Right forelimb (tissue), 1 donor: ENCODE measurements at places on chromosomes 3 and 15.

GRCh38 chr3:169657351-169658124 is 6.0 kb downstream of the MECOM start:
- DNase-seq = no peak

DNA sequence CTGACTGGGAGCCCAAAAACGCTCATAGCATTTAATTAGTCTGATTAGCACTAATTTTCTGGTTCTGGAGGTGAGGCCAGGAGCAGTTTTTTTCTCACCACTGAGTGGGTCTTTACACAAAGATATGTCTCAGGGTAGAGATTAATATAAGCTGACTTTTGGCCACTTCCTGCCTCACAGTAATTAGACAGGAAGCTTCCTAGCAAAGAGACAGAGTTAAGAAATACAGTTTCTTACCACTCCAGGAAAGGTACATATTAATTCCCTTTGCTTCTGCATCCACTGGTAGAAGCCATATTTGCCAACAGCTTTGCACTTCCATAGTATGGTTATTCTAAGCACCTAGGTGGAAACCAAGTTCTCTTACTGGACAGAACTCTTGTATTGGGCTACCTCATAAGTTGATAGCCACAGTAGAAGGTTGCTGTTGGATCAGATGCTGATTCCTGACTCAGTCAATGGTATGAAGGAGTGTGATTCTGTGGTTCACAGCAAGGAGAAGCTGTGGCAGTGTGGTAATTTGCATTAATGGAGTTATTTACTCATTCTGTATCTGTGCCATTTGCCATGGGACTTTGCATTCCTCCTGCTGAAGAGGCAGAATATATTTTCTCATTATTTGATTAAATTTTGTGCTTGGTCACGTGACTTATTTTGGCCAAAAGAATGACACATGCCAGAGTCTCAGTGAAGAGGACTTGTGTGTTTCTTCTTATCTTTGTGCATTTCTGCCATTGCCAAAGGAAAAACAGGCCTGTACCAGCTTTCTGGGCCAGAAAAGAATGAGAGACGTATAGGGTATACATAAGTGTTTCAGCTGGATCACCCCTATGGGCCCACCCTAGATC is 17.5 kb upstream of the ZBTB20 start:
- no peak for DNase-seq

DNA sequence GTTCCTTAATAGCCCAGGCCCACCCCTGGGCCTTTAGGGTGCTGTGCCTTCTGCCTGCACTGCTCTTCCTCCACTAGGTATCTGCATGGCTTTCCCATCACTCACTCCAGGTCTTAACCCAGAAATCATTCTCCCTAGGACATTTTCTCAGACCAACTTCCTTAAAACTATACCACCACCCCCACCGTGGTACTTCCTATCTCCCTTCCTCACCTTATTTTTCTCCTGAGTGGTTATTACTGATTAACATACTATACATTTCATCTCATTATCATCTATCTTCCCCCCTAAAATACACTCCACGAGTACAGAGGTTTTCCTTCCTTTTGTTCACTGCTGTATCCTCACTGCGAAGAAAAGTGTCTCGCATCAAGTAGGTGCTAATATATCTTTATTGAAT is 115.2 kb downstream of the ANO10 start:
- DNase-seq = no peak

DNA sequence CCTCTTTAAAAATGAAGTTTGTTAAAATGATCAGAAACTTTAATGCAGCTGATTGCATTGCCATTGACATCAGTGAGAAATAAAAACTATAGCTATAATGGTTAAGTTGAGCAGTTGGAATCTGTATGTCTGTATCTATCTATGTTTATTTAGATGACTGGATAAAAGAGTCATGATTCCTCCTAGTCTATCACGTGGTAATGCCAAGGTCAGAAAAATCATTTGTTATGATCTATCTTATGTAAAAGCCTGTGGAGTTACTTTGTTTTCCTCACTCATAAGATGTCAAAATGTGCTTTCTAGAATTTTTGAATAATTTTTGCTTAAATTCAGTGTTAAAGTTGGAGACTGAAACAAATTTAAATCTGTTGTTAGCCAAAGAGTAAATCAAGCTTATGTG is 63.3 kb downstream of the MBNL1 start:
- DNase-seq = no peak

DNA sequence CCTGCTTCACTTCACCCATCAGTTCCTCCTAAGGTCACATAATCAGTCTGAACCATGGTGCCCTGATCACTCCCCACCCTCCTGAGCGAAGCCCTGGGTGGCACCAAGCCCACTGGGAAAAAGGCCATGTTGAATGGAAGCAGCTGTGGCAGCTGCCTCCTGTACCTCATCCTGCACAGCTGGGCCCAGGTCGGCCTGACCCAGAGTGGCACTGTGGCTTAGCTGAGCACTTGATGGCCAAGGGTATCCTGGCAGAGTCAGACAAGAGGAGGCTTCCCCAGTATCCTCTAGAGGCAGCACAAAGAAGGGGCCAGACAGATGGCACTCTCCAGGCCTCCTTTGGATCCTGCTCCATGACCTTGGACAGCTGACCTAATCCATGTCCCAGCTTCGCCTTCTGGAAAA is 68.4 kb downstream of the TLE3 start:
- peak; percentile 43 for DNase-seq

DNA sequence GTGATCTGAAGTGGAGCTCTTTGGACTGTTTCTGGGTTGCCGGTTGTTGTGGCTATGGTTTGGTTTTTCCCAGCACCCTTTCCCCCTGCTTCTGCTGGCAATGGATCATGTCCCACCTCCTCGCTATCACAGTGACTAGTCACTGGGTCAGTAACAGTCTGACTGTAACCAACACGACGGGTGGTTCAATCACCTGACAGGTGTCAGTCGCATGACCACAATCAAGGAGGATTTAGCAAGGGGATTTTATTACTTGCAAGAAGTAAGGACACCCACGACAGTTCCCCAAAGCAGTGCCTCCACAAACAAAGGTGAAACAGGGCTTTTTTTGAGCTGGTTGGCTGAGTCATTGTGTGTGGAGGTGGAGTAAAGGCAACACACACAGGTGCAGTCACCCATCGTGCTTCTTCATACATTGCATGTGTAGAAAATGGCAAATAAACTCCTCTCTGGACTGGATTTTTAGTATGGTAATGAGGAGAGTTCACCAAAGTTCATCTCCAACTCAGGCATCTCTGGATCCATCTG is 58.8 kb upstream of the FAM3D start:
- no peak for DNase-seq

DNA sequence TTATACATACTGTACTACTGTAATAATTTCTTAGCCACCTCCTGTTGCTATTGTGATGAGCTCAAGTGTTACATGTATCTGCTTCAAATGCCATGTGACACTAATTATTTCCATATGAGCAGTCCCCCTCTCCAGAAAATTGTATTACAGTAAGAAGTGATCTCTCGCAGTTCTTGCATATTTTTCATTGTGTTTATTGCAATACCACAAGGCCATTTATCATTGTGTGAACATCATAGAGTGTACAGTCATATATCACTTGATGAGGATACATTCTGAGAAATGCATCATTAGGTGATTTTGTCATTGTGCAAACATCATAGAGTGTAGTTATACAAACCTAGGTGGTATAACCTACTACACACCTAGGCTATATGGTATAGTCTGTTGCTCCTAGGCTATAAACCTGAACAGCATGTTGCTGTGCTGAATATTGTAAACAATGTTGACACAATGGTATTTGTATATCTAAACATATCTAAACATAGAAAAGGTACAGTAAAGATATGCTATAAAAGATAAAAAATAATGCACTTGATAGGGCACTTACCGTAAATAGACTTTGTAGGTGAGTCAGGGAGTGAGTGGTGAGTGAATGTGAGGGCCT is 189.6 kb upstream of the MLF1 start:
- DNase-seq = no peak

- no peak for DNase-seq
Observed at GRCh38 chr3:60931452-60931851, 319.8 kb downstream of the FHIT start.

DNA sequence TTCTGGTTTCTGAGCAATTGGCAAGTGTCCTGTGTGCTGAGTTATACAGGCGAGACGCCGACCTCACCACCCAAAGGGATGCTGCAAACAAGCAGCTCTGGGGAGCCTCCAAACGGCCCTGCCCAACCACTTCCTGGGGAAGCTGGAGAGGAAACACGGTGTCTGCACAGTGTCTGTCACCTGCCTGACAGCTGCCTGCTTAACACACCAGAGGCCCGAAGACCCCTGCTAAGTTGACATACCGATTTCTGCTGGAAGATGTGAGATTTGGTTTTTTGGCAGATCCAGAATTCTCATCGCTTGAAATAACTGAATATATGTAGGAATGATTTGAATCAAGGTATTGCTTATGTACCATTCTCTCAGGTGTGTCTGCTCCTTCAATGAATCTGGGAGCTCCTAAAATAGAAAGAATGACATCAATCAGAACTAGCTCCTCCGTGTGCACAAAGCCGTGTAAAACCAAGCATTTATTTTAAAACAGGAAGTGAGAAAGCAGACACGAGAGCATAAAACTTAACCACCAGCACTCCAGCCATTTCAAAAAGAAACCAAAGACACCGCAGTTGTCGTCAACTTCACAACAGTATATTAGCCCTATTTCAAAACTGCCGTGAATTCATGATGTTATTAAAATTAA is 27.2 kb downstream of the LRRC2 start:
- DNase-seq = no peak

GRCh38 chr3:152040319-152040718 is 166.9 kb downstream of the SUCNR1 start:
- DNase-seq = no peak

DNA sequence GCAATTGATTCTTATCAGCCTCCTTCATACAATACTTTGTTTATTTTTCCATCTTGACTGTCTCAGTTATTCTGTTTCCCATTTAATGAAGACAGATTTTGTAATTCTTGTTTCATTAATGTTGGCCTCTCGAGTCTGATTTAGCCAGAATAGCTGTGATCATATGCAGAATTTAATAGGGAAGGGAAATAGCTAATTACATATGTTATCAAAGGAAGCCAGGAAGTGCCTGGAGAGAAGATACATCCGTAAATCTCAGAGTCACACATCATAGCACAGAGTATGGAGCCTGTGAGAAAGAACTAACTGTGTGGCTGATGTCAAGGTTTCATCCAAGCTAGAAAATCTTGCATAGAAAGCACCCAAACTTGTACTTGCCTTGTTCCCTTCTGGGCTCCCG is 288.9 kb upstream of the SLCO3A1 start:
- DNase-seq = no peak

GRCh38 chr3:119527714-119528113 is 29.4 kb downstream of the TIMMDC1 start:
- no peak for DNase-seq

- DNase-seq = no peak
Observed at GRCh38 chr3:133701435-133702358, 40.0 kb upstream of the TOPBP1 start.

DNA sequence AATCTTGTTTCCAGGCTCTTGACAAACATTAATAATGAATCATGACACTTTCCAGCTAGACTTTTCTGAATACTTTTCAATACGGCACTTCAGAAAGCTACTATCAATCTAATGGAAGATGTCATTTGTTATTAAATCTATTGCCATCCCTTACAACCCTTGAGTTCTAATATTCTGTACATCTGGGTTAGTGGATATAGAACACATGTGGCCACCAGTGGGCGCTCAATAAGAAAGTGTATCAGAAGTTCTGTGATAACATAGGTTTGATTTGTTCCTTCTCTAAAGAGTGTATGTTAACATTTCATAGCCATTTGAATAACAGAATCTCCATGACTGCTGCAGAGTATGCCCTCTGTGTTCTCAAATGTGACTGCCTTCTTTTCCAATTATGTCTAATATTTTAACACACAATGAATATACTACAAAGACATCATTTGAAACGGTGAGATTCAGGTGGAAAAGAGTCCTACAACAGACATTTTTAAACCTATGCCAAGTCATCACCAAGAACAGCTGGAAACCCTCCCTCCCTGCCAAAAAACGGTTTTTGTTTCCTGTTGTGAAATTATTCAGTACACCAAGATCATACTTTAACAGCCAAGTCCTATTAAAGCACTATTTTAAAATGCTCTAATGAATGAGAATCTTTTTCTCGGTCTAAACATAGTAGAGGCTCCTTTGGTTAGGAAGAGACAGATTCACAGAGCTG is 22.2 kb downstream of the ALDH1A2 start:
- DNase-seq = no peak
